Cerebellum (tissue), 4 donors: ENCODE measurements at places on chromosomes 7 and 10. TPM values are rescaled to one million over a fixed set of nuclear protein-coding genes. Genes with fewer than 3 reads are reported as not detected.

- DNase-seq = no peak
Observed at GRCh38 chr10:369221-369683, 234.0 kb downstream of the ZMYND11 start.

DNA sequence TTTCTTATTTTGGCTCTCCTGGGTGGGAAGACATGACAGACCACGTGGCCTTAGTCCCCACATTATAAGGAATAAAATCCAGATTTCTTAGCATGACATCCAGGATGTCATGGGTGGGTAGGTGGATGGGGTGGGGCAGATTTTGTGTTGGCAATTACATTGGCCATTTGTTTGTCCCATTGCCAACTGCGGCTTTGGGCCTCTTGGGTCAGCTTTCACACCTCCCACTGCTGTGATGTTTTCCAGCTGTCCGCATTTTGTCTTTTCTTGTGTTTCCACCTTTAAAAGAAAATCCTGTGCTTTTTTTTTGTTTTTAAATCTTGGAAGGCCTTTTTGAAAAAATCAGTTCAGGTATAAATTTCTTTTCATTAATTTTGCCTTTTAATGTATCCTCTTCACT is 237.0 kb downstream of the SDK1 start:
- no peak for DNase-seq

- no peak for DNase-seq
Observed at GRCh38 chr7:130279286-130279685, 12.6 kb downstream of the CPA2 start.

- DNase-seq = no peak
Observed at GRCh38 chr10:133488354-133488753, 34.6 kb downstream of the SCART1 start.

The NPY4R gene
- total RNA-seq = 0.27 TPM

GRCh38 chr7:136303162-136303561 is 326.0 kb upstream of the MTPN start:
- DNase-seq = no peak

DNA sequence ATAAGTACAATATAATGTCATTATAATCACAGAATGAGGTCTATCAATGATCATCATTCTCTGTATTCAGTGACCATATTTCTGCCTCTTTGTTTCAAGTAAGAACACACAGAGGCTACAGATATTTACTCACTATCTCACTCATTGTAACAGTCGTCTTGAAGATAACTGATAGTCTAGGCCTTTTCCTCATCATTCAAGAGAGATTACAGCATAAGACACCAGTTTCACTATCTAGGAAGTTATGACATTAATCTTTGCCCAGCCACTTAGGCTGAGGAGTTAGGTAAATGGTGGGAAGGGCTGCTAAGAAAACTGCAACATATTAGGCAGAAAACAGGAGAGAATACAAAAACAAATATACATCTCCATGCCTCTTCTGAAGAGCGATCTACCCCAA is 125.3 kb downstream of the CHCHD3 start:
- no peak for DNase-seq

The FAM53B gene
- total RNA-seq = 35.2 TPM

The SLC26A5 gene
- 0.18 TPM for total RNA-seq

- DNase-seq = no peak
Observed at GRCh38 chr7:2106924-2107323, 125.8 kb downstream of the MAD1L1 start.

The PPP1R17 gene
- 4.4 TPM for total RNA-seq

DNA sequence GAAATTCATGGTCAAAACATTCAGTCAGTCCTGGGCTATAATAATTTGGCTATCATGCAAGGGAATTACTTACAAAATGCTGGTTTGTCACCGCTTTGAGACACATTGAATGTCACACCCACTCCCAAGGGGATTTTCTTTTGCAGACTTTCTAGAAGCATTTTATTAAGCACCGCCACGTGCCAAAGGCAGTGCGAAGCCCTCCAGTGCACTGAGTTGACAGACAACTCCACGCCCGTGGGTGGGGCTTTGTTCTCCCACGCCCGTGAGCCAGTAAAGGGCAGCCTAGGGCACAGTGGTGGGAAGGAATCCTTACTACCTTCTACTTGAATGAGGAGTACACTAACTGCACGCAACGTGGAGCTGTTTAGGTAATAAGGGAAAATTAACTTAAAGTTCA is 515.8 kb downstream of the KCNMA1 start:
- DNase-seq = no peak

GRCh38 chr7:140069298-140069949 is 6.7 kb upstream of the PARP12 start:
- no peak for DNase-seq

The VKORC1L1 gene
- total RNA-seq = 22.9 TPM

DNA sequence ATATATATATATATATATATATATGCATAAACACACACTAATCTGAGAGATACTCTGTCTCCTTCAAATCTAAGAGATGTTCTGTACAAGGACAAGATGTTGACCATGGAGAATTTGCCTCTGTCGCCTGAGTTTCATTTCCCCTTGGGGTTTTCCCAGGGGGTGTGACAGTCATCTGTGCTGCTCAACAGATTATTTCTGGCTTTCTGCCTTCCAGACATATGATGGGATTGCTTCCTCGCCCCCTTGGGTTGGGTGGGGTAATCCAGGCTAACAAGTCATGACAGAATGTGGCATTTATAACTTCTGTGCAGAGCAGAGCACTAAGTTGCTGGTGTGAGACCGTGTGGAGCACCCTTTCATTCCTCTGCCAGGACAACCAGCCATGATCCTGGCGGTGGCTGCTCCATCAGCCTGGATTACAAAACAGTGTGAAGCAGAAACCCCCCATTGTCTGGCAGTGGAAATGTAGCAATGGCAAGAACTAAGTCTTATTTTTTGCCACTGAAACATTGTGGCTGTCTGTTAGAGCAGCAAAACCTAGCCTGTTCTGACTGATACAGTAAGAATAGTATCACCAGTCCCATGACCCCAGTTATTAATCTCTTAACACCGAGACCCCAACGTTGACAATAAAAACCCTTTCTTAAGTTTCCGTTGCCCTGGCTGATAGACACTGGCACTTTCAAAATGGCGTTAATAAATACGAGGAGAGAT is 13.7 kb upstream of the USP6NL start:
- no peak for DNase-seq

The FBXL13 gene
- 9.2 TPM for total RNA-seq

- no peak for DNase-seq
Observed at GRCh38 chr10:132138596-132138995, 48.2 kb upstream of the DPYSL4 start.

The GIMAP2 gene
- total RNA-seq = 3.1 TPM

The SNX8 gene
- 9.9 TPM for total RNA-seq

DNA sequence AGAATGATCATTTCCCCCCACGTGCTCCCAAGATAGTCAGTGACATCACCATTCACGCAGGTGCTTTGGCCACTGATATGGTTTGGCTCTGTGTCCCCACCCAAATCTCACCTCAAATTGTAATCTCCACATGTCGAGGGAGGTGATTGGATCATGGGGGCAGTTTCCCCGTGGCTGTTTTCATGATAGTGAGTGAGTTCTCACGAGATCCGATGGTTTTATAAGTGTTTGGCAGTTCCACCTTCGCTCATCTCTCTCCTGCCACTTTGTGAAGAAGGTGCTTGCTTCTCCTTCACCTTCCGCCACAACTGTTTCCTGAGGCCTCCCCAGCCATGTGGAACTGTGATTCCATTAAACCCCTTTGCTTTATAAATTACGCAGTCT is 205.4 kb upstream of the SH2B2 start:
- no peak for DNase-seq

DNA sequence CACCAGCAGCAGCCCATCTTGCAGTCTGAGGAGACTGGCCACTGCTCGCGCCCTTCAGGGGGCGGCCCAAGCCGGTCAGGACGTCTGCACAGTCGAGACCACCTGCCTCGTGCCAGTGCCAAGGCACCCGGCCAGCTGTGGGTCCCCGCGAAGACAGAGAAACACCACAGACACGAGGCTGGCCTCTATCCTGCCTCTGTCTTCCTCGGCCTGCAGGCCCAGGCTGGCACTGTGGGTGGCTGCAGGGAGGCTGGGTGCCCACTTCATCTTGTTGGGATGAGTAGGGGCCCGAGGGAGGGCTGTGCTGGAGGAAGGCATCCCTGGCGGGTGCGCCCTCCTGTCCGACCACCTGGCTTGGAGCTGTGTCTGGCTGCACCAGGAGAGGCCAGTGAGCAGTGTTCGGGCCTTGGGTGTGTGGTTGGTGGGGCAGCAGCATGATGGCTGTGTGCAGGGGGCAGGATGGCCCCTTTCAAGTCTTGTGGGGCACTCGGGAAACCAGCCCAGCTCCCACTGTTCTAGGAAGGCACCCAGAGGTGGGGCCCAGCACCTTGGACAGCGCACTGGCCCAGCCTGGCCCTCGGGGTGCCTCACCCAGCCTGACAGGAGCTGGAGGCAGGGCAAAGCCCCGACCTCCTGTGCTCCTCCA is 7.3 kb downstream of the DPYSL4 start:
- DNase-seq = no peak

DNA sequence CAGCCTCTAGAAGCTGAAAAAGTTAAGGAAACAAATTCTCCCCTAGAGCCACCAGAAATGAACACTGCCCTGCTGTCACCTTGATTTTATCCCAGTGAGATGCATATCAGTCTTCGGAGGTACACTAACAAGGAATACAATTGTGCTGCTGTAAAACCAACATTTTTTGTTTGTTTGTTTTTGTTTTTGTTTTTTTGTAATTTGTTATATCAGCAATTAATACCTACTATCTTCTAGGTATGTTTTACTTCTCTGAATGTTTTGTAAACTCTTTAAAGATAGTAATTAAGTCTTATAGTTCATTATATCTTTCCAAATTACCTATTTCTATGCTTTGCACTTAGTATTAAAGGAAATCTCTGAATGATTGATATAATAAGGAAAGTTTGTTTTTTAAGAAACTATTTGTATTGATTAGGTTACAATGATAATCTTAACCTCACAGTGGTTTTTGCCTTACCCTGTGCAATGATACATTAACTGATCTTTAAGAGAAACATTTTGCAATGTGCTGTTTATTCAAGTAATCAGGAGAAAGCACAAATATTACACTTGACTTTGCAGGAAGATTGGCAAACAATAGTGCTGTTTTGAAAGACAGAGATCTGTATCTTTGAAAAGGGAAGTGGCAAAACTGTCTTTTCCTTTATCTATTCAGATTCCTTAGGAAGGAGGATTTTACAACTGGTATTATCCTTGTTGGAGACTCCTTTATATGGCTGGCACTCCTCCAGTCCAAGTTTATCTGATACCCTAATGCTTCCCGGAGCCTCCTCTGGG is 11.3 kb upstream of the HGF start:
- DNase-seq = no peak

DNA sequence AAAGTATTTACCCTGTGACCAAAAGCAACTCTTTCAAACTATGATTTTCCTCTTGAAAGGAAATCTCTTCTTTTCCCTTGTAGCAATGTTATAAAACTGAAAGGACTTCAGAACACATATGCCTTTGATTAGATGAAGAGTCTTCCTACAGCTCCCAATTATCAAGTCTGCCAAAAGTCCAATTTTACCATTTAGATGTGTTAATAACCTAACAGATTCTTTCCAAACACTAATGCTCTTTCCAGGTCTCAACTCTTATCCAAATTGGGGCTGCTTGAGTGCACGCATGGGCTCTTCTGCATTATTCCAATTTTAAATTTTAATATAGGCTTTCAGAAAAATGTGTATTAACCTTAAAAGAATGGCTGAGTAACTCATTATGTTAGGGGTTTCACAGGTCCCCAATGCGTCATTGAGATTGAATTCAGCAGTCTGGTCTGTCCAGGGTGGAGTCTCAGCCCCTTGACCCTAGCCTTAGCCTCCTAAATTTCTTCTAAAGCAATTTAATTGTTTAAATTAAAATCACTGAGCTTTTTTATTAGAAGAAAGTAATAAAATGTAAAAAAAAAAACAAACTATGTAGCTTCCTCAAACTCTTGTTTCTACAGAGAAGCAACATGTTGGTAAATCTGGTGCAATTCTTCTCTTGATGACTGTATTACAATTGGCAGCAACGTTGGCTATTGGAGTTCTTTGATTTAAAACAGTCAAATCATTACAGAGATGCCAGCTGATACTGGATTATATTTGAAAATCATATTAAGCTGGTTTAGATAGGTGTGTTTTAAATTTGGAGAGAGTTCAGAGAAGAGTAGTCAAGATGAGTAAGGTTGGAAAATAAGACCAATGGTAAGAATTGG is 170.4 kb downstream of the DKK1 start:
- DNase-seq = no peak

The TMEM236 gene
- 0.18 TPM for total RNA-seq

GRCh38 chr7:150993511-150993910 is 2.7 kb downstream of the NOS3 start:
- DNase-seq = no peak

- DNase-seq = no peak
Observed at GRCh38 chr10:71439670-71440425, 43.1 kb downstream of the CDH23 start.

DNA sequence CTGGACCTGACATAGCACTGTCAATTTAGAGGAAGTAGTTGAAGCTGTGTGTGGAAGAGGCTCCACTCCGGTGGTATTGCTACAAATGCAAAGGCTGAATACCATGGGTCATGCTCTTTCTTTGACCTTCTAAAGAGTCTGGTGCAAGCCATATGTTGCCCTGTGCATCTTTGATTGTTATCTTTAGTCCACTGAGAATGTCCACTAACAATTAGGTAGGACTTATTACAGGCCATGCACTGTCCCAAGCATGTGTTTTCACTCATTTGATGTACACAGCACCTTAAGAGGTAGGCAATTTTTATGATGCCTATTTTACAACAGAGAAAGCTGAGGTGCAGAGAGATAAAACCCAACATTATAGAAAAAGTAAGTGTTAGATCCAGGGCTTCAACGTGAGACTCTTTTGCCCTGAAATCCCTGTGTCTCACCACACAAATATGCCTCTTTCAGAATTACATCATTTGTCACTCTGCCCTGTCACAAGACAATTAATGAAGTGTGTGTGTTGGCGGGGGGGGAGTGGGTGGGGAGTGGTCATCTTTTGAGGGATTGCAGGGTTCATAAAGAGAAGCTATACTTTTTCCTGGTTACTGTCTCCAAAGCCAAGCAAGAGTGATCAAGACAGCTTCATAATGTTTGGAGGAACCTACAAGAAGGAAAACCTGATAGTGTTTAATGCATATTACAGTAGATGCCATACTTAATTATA is 637.6 kb upstream of the IGFBP3 start:
- no peak for DNase-seq

GRCh38 chr7:29139191-29139590 is 7.1 kb downstream of the CPVL start:
- DNase-seq = no peak

GRCh38 chr10:101558671-101559595 is 29.1 kb downstream of the POLL start:
- no peak for DNase-seq

GRCh38 chr7:101960985-101961708 is 143.7 kb downstream of the CUX1 start:
- DNase-seq = no peak

GRCh38 chr7:47438411-47439029 is 143.4 kb downstream of the TNS3 start:
- DNase-seq = no peak
